ENCODE measurements at places on chromosomes 6 and 20.

DNA sequence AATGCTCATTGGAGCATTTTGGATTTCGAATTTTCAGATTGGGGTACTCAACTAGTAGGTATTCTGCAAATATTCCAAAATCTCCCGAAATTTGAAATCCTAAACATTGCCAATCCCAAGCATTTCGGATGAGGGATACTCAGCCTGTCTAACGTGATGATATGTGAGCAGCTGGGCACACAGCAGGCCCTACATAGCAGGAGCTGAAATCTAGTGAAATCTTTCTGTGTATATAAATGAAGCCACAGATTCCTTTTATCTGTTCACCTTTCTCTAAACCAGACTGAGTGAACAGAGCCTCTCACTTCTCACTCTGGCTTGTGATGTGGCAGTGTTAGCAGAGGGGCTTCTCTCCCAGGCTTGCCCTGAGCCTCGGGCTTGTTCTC lies 17.8 kb downstream of the STX16 start:
- no peak for DNase-seq

DNA sequence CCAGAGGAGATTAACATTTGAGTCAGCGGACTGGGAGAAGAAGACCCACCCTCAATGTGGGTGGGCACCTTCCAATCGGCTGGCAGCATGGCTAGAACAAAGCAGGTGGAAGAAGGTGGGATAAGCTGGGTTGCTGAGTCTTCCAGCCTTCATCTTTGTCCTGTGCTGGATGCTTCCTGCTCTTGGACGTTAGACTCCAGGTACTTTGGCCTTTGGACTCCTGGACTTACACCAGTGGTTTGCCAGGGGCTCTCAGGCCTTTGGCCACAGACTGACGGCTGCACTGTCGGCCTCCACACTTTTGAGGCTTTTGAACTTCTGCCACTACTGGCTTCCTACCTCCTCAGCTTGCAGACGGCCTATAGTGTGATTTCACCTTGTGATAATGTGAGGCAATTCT lies 50.8 kb downstream of the BCAS1 start:
- no peak for DNase-seq

GRCh38 chr20:34084227-34084923 lies 27.7 kb downstream of the EIF2S2 start:
- DNase-seq = no peak

DNA sequence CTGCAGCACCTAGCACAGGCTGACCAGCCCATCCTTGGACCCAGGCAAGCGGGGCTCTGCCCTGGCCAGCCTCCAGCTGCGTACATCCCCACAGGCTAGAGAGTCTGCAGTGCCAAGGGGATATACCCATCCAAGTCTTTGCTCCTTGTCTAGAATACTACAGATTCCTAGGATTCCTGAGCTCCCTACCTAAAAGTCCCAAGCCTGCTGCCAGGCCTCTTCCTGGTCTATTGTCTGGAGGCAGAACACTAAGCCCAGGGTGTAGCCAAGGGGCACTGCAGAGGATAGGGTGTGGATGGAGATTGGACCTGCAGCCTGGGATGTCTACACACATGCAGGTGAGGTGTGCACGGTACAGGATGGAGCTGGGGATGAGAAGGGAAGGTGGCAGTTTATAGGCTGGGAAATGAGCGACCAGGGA lies 90.0 kb upstream of the SIRPA start:
- peak; percentile 42 for DNase-seq
